ENCODE measurements at places on chromosomes 3 and 15.

- no peak for DNase-seq
Measured at GRCh38 chr3:166195808-166196207, 358.6 kb upstream of the BCHE start.

GRCh38 chr15:49688135-49688790, 67.4 kb downstream of the DTWD1 start:
- DNase-seq: no peak

DNA sequence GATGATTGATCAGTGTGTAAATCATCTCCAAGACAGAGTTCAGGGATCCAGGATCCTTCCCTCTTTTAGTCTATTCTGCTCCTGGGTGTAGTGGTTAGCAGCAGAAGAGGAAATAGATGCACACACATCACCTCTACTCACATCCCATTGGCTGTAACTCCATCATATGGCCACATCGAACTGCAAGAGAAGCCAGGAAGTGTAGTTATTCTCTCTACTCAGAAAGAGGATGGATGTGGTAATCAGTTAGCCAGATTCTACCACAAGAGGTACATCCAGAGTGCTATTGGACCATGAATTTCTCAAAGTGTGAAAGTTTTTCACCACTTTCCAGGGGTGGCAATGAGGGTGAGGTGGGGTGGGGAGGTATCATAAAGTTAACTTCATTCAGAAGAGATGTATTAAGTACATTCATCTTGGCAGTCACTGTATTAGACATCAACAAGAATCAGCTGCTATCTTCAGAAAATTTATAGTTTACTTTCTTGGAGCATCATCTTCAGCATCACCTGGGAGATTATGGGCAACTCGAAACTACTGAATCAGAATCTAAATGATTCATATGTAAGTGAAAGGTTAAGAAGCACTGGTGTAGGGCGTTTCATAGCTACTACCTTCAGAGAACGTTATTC, 60.6 kb upstream of the GAP43 start:
- no peak for DNase-seq

DNA sequence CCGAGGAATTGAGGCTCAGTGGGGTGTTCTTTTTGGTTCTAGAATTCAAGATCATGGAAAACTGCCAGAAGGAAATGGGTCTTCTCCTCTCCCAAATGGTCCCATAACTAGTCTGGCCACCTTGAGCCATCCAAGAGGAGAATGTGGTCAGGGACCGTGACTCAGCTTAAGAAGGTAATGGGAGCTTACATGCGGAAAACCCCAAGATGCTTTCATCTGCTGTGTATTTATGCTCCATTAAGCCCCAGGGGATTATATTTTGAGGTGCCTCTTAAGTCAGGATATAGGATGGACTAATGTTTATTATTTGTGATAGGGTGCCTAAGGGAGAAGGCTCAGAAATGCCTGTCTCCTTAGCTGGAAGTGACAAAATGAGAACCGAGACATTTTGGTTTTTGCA, 39.2 kb upstream of the DLG1 start:
- no peak for DNase-seq

DNA sequence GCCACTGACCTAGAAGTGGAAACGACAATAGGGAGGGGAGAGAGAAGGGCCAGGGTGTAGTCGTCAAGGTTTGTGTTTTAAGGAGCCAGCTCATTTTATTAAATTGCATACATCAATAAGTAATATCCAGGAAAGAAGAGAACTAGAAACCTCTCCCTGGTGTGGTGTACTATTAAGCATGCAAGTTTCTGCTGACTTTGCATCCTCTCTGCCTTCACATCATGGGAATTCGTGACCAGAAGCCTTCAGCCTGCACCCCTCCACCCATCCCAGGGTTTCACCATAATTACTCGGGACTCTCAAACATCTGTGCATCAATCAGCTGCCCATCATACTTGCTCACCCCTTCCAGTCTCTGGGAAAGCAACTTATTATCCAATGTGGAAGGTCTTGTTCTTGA, 70.9 kb upstream of the UBE3A start:
- no peak for DNase-seq

DNA sequence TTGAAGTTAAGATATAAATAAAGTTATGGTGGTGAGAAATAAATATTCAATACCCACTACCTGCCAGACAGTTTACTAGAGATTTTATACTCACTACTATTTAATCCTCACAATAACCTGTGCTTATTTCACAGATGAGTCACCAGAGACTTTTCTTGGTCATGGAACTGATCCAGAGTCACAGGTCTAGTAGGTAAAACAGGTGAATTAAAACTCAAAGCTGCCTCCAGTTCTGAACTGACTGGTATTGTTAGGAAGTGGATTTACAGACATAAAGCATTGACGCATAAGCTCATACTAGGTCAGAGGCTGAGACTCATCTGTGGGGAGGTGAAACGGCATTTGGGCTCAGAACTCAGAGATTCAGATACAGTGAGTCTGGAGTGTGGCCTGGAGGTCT, 1009.9 kb downstream of the AGBL1 start:
- DNase-seq: no peak

GRCh38 chr3:150215616-150216015, 192.5 kb upstream of the TSC22D2 start:
- DNase-seq: no peak

- DNase-seq: no peak
Measured at GRCh38 chr3:142929109-142929508, 34.4 kb downstream of the PAQR9 start.

GRCh38 chr3:99776516-99777209, 41.0 kb upstream of the CMSS1 start:
- no peak for DNase-seq

GRCh38 chr3:177760803-177761202, 563.5 kb upstream of the TBL1XR1 start:
- DNase-seq: no peak

DNA sequence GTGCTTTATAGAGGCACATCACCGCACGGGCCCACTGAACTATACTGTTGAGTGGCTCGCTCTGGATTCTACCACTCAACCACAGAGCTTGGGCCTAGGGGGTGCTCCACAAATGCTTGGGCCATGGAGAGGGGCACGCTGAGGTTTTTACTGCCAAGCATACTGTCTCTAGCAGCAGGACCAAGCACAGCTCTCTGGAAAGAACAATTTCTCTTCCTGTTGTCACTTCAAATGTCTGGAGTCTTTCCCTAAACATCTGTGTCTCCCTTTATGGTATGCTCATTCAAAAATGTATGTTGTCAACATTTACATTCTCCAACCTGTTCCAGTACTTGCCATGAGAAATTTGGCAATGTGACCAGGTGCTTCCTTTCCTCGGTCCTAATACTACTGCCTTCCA, 114.7 kb upstream of the TPM1 start:
- no peak for DNase-seq

- no peak for DNase-seq
Measured at GRCh38 chr3:98556164-98557130, 24.7 kb downstream of the GPR15 start.

DNA sequence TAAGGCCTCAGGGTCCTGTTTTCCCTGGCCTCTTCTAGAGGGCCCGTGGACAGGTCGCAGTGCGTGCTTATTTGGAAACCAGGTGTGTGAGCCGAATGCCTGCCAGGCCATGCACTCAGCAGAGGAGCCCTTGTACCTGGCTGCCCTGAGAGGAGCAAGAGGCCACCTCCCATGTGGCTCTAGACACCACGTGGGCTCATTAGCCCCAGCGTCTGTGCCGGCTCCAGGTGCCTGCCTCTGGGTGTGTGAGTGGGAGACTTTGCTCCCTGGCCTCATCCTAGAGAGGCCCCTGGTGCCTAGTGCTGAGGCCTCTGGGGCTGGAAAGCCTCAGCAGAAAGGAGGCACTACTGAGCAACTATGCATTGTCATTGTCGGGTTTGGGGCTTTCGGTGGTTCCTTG, 50.4 kb downstream of the KLF13 start:
- DNase-seq: no peak

- no peak for DNase-seq
Measured at GRCh38 chr3:131349946-131350347, 31.6 kb upstream of the NUDT16 start.

- no peak for DNase-seq
Measured at GRCh38 chr3:73068419-73068818, 7.0 kb downstream of the EBLN2 start.

GRCh38 chr3:8678751-8679150, 34.2 kb upstream of the SSUH2 start:
- no peak for DNase-seq

DNA sequence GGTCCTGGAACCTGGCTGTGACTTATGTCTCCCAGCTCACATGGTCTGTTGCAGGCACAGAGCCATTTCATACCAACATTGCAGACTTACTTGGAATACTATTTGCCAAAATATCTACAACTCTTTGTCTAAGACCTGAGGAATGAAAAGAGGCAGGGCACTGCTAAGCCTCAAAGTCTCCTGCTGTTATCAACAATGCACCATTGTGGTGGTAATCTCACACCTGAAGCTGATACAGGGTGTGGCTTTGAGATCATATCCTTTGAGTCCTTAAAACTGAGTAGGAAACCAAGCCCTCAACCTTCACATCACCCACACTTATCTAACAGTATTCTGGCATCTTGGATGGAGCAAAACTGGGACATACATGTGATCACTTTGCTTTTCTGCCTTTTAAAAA, 782.0 kb downstream of the EPHA3 start:
- DNase-seq: no peak

GRCh38 chr3:101571028-101571895, 2.7 kb upstream of the PCNP start:
- no peak for DNase-seq

GRCh38 chr3:124121379-124122312, 129.7 kb upstream of the ROPN1 start:
- no peak for DNase-seq

GRCh38 chr3:30440880-30441279, 165.5 kb upstream of the TGFBR2 start:
- DNase-seq: no peak

DNA sequence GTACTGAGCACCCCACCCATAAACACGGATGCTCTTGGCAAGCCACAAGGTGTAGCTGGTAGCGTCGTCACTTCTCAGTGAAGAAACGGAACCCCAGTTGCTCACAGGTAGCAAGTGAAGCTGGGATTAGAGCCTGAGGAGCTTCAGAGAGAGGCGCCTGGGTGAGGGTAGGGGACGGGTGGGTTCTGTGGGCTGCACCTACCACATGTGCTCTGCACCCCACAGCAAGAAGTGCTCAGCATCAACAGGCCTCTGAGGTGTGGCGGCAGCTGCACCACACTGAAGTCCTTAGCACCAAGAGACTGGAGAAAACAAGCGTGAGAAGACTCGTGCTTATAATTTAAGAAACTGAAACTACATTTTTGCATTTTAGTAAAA, 9.8 kb downstream of the MAP6D1 start:
- no peak for DNase-seq

DNA sequence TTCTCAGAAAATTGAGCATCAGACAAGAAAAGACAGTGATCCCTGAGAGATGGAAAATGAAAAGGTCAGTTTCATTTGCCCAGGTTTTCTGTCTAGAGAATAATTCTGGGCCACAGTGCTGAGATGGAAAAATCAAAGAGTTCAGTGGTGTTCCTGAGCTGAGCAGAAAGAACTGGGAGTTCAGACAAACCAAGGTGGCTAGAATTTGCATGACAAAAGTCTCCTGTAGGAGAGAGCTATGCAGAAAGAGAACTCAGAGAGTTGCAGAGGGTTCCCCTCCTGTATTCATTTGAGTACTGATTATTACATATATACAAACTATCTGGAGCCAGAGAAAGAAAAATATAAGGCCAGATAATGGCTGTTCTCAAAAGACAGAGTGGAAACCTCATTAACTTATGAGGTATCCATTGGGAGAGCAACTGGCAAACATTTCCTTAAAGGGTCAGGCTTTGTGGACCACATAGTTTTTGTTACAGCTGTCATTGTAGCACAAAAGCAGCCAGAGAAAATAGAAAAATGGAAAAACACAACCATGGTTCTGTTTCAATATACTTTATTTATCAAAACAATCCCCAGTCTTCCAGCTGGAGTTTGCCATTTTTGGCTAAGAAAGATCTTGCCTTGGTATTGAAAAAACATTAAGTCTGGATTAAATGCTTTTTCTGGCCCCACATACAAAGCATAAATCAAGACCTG, 1004.1 kb downstream of the TBL1XR1 start:
- DNase-seq: no peak

DNA sequence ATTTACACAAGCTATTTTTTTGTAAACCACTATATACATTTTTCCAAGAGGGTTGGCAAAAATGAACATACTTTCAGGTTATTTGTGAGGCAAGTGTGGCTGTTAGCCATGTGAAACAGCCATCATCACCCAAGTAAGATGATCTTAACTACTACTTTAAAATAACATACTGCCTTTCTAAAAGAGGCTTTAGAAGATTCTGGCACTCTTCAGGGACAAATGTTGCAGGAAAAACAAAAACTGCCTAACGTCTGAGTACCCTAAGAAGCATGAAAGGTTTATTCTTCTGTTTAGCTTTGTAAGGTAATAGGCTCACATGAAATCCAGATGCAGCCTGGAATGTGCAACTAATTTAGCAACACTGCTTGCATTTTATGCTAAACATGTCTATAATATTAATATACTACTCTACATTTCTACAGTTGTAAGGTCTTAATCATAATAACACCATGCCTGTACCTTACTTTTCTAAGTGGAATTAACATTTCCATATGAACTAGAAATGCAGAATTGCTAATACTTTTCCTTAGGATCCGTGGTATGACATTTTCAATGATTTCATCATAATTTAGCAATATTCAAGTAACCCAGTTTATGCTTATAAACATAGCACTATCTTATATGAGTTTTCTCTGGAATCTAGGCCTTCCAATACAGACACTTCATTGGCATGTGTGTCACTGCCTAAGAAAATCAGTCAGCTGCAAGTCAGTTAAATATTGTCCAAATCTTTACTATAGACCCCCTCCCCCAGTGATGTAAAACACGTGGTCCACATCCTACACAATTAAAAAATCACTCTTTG, 4.5 kb upstream of the LSAMP start:
- no peak for DNase-seq

DNA sequence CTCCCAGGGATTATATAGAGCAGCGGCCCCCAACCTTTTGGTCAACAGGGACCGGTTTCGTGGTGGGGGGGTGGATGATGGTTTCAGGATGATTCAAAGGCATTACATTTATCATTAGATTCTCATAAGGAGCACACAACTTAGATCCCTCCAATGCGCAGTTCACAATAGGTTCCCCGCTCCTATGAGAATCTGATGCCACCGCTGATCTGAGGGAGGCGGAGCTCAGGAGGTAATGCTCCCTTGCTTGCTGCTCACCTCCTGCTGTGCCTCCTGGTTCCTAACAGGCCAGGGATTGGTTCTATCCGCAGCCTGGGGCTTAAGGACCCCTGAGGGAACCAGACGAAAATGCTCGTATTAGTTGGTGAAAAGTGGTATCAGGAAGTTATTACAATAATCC, 1.3 kb upstream of the HACD2 start:
- peak; percentile 18 for DNase-seq

Data from neuronal stem cell (in vitro differentiated cells).